Adrenal gland (tissue), 19 donors: ENCODE measurements at places on chromosomes 2 and 18. TPM values are rescaled to one million over a fixed set of nuclear protein-coding genes. Genes with fewer than 3 reads are reported as not detected.

GRCh38 chr18:58338141-58338540 is 290.8 kb downstream of the ALPK2 start:
- DNase-seq: no peak

- DNase-seq: no peak
Observed at GRCh38 chr2:127511090-127511695, 15.1 kb downstream of the IWS1 start.

ANKRD29 gene
- total RNA-seq: 9.0 TPM

LYPD6 gene
- 0.10 TPM for total RNA-seq

- DNase-seq: no peak
Observed at GRCh38 chr2:25558262-25558661, 115.1 kb downstream of the DTNB start.

DNA sequence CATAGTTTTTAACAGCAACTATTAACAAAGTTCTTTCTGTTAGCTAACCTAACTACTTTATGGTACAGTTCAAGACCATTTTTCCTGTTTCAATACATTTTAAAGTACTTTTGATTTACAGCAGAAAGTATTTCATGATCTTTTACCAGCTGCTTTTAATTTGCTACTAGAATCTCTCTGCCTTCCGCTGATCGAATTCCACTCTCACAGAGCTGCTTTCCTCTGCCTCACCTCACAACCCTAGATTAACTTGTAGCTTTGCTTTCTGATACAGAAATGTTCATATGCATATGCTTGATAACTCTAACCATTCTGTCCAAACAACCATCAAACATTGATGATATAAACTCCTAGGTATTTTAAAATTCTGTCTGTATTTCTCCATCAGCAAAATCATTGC is 463.2 kb upstream of the ZEB2 start:
- DNase-seq: no peak

GRCh38 chr2:239433777-239434403 is 33.1 kb upstream of the HDAC4 start:
- DNase-seq: no peak

DNA sequence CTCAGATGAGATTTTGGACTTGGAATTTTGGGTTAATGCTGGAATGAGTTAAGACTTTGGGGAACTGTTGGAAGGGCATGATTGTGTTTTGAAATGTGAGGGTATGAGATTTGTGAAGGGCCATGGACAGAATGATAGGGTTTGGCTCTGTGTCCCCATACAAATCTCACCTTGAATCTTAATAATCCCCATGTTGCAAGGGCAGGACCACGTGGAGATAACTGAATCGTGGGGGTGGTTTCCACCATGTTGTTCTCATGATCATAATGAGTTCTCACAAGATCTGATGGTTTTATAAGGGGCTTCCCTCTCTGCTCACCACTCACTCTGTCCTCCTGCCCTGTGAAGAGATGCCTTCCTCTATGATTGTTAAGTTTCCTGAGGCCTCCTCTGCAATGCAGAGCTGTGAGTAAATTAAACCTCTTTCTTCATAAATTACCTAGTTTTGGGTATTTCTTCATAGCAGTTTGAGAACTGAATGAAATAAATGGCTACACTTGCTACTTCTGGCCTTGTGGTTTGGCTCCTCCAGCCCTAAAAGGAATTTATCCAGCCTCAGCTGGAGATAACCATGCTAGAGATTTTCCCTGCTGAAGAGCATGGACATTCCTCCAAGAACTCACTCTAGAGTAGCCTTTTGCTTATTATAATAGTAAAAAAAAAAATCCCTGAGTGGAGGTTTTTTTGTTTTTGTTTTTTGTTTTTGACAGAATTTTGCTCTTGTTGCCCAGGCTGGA is 144.3 kb upstream of the TFPI start:
- no peak for DNase-seq

- DNase-seq: no peak
Observed at GRCh38 chr2:223654384-223654915, 52.3 kb upstream of the SCG2 start.

DNA sequence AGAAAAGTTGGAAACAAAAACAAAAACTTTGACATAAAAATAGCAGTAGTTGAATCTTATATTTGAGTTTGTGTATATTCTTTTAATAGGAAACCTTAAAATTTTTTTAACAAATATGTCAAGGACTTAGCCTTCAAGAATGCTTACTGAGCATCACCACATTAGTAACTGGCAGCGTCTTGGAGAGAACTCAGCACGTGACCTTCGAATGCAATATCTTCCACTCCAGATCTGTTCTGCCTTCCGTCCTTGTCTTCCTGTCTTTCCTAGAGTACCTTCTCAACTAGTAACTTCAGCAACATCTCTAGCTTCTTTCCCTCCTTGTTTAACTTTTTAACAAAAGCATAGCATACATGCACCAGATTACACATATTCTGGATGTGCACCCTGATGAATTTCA is 972 bp downstream of the RSAD2 start:
- DNase-seq: no peak

- no peak for DNase-seq
Observed at GRCh38 chr2:7452110-7452876, 535.1 kb downstream of the RNF144A start.

- no peak for DNase-seq
Observed at GRCh38 chr2:144493027-144493809, 26.7 kb downstream of the ZEB2 start.

ALPI gene
- not detected for total RNA-seq

SLC66A3 gene
- total RNA-seq: 21.3 TPM

RBM43 gene
- 12.7 TPM for total RNA-seq

- no peak for DNase-seq
Observed at GRCh38 chr2:33287507-33288005, 188.9 kb upstream of the RASGRP3 start.

GRCh38 chr2:31058096-31059035 is 79.9 kb downstream of the GALNT14 start:
- DNase-seq: no peak

DNA sequence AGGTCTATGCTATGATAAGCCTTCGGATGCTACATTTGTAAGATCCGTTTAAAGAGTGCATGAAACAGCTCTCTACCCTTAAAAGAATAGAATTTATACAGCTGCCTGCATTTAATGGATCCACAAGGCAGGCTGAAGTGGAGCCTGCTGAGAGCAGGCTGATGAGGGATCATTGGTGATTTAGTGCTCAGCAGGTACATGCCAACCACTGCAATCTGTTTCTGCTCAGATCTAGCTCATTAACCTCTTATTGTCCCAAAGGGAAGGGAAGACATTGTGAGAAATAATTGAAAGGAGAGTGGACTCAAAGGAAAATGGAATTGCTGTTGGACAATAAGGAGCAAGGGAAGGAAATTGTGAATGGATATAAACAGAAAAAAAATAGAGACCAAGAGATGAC is 822.6 kb downstream of the TRIB2 start:
- DNase-seq: no peak
